Activated CD4-positive, alpha-beta T cell treated with anti-CD3 and anti-CD28 coated beads for 48 hours (primary cell): ENCODE measurements at places on chromosomes 2 and 18.

- DNase-seq: no peak
Observed at GRCh38 chr18:6412933-6413472, 1.7 kb downstream of the L3MBTL4 start.

DNA sequence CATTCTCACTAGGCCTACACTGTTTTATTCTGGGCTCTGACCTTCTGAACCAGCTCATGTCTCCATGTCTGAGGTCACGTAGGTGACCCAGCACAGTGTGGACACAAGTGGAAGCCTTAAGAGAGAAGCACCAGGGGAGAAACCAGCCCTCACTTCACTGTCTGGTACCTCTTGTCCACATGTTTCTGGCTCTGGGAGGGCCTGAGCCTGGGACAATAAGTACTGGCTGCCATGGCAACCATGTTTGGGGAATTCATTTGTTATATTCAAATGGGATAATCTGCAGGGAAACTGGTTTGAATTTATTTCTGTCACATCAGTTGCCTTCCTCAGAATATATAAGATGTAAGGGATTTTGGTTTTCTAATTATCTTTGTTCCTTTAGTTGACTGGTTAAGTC, 23.3 kb downstream of the MYO3B start:
- DNase-seq: no peak

GRCh38 chr2:118473241-118473640, 374.2 kb downstream of the EN1 start:
- no peak for DNase-seq

GRCh38 chr18:46939998-46940571, 22.7 kb downstream of the KATNAL2 start:
- DNase-seq: no peak

DNA sequence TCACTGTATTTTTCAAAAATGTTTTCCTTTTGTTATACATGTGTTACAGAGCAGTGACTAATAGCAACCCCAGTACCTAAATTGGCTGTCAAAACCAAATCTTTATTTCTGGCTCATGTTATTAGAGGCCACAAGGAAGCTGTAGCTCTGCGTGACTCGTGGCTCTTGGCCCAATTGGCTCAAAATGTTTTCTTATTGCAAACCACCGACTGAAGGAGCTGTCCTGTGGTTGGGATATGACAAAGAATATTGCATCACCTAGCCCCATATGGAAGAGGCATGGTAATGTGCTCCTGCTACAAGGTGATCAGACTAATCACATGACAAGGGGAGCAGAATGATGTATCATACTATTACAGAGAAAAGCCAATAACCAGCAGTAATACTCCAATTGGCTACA, 1058.5 kb downstream of the CBLN2 start:
- no peak for DNase-seq

- DNase-seq: no peak
Observed at GRCh38 chr2:112487444-112487961, 5.5 kb downstream of the TTL start.

- DNase-seq: peak; percentile 31
Observed at GRCh38 chr18:59783138-59783537, 85.9 kb upstream of the CCBE1 start.

- DNase-seq: no peak
Observed at GRCh38 chr2:56674084-56674483, 490.3 kb downstream of the CCDC85A start.

DNA sequence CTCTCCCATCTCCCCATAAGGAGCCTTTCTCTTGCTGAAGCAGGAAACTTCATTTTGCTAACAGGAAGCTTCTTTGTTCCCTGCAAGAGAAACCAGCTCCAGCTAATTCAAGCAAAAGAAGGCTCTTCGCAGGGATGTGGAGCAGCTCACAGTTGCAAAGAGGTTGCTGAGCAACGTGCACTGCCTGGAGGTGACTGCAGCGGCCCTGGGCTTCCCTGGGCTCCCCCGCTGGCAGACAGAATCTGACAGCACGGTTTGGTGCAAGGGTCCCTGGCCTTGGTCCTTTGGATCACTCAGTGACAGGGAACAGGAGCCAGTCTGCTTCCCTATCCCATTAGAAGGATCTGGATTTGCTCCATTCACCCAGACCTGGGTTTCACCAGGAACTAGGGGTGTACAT, 25.8 kb downstream of the GPR55 start:
- DNase-seq: peak; percentile 3

DNA sequence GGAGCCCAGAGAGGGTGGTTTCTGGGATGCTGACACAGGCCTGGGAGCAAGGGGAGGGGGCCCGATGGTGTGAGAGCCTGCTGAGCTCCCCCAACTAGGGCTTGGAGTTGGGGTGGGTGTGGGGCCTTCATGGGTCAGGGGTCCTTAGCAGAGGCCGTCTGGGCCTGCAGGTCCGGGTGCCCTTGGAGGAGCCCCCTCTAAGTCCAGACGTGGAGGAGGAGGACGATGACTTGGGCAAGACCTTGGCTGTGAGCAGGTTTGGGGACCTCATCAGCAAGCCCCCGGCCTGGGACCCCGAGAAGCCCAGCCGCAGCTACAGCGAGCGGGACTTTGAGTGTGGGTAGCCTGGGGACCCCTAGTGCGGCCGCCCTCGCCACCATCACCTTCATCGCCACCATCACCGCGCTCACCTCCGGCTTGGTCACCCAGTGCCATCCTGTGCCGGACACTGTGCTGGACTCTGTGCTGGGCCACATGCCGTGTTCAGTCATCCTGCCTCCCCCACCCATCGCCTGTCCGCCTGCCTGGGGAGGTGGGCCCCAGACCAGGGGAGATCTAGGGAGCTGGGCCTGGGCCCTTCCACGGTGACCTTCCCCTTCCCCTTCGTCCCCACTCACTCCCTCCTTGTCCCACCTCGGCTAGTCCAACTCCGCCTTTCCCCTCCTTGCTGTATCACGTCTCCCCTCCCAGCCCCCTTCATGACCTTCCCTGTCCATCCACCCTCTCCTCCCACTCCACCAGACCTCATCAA, 980 bp downstream of the SLC4A3 start:
- no peak for DNase-seq

DNA sequence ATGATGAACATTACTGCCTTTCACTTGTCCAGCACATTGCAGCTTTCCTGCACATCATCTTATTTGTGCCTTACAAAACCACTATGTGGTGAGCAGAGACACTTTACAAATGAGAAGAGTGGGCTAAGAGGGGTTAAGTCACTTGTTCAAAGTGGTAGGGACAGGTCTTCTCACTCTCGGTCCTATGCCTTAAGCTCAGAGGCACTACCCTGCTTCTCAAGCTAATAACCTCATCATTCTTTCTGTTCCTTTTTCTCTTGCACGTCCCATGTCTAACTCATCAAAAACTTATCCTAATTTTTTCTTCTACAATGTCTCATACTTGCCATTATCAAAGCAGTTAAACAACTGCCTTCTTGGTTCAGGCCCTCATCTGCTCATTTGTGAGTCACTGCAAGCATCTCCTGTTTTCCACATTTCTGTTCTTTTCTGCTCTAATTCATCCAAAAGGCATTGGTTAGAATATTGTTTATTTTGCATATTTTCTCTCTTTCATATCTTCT, 21.9 kb upstream of the NCOA1 start:
- no peak for DNase-seq

GRCh38 chr18:57776767-57777166, 26.3 kb downstream of the ATP8B1 start:
- no peak for DNase-seq

DNA sequence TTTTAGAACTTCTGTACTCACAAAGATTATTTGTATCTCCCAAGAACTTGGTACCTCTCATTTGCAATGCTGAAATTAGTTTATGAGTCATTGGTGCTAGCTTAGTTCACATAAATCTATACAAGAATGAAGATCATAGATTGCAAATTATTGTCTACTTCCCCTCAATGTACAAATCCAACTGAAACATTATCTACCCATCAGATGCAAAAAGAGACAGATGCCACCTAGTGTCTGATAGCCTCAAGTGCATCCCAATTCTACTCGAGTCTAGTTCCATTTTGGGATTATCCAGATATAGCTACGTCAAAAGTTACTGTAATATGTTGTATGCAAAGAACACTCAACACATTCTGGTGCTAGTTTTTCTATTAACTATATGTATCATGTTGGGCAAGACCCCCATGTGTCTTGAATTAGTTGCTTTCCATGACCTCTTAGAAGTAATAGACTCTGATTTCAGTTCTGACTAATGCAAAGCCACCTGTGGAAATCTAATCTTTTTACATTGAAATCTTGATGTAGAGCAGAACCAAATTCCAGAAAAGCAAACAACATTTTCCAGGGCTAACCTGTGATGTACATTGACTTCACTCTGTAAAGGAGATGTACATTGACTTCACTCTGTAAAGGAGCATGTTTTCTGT, 210.0 kb downstream of the RBM43 start:
- peak; percentile 35 for DNase-seq

DNA sequence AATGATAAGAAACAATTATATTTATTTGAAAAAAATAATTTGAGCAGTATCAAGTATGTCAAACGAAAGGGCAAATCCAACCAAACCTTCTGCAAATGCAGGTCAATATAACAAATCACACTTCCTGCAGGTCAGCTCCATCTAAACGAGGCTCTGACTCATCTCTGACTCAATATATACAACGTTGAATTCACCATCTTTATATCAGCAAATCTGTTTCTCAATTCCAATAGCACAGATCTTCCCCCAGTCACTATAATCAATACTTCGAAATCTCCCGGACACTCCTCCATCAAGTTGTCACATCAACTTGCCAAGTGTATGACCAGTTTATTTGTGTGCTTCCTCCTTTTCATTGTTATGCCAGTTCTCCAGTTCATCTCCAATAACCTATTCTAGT, 388.9 kb downstream of the ZEB2 start:
- DNase-seq: no peak

DNA sequence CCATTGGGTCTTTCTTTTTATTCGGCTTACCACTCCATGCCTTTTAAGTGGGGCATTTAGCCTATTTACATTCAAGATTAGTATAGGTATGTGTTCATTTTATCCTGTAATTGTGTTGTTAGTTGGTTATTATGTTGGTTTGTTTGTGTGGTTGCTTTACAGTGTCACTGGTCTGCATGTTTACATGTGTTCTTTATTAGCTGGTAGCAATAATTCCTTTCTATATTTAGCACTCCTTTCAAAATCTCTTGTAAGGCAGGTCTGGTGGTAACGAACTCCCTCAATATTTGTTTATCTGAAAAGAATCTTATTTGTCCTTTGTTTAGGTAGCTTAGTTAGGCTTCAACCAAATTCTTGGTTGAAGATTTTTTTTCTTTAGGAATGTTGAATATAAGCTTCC, 68.7 kb upstream of the XDH start:
- DNase-seq: no peak

- no peak for DNase-seq
Observed at GRCh38 chr2:139122711-139123158, 342.5 kb upstream of the NXPH2 start.

DNA sequence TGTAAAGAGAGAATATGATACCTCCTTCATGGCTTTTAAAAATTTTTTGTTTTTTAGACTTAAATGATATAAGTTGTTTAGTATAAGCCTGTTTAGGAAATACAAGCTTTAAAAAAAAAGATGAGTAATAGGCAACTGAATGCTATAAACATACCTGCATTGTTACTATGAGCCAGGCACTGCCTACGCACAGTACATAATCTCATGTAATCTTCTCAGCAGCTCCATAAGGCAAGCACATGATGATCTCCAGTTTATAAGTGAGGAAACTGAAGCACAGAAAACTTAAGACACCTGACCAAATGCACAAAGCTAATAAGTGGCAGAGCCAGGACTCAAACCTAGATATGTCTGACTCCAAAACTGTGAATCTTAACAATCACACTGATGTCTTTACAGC, 156.3 kb upstream of the SLC1A4 start:
- no peak for DNase-seq

GRCh38 chr18:2894131-2894840, 47.5 kb downstream of the EMILIN2 start:
- no peak for DNase-seq

DNA sequence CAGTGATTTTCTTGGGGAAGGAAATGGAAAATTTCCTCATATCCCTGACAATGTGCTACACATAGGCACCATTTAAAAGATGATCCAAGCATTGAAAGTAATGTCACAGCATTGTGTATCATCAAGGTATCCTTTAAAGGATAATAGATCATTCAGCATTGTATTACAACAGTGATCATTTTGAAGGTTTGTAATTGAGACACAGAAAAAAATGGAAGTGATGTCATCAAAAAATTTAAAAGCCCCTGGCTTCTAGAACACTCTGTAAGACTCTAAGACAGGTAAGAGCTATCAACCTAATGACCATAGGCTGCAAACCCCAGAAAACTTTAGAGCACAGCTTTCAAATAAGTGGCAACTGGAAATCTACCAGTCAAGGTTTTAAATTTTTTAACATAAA, 271.4 kb downstream of the ETAA1 start:
- DNase-seq: no peak

GRCh38 chr2:28997237-28997846, 16.2 kb downstream of the TOGARAM2 start:
- no peak for DNase-seq

GRCh38 chr2:33448220-33448899, 28.1 kb upstream of the RASGRP3 start:
- no peak for DNase-seq

GRCh38 chr2:140876015-140876414, 1254.8 kb downstream of the LRP1B start:
- DNase-seq: no peak

DNA sequence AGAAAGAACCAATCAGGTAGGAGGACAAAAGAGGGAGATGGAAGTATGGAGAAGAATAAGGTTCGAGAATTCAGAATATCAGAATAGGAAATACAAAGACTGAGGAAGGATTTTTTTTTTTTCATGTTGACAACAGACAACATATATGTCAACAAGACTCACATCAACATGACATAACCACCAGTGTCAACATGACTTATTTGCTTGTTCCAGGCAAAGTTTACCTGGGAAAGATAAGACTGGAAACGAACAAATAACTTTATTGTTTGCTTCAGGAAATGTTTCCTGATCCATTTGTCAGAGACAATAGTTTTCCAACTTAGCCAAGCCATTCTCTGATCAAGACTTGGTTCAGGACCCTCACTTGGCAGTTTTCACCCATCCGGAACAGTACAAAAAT, 321.9 kb upstream of the NETO1 start:
- no peak for DNase-seq

GRCh38 chr18:34775461-34775860, 65.4 kb downstream of the DTNA start:
- DNase-seq: no peak

GRCh38 chr2:27074738-27075565, 3.5 kb upstream of the EMILIN1 start:
- peak; percentile 40 for DNase-seq

DNA sequence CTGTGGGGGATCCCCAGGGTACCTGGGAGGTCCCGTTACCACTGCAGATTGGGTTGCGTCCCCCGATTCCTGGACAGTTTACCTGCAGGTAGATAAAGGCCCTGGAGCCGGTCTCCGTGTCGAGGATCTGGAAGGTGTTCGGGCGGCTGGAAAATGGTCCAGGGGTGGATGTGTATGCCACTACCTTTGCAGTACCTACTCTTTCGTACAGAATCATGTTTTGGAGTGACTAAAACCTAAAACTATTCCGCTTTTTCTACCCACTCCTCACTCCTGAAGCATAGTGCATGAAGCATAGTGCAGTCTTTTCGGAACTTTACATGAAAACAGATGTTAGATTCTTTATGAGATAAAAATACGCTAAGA, 418 bp downstream of the WDR75 start:
- no peak for DNase-seq

GRCh38 chr2:146844226-146844990, 1000.4 kb upstream of the ACVR2A start:
- no peak for DNase-seq
